Esophagus muscularis mucosa (tissue), 4 donors: ENCODE measurements at places on chromosomes 11 and 22. TPM values are rescaled to one million over a fixed set of nuclear protein-coding genes. Genes with fewer than 3 reads are reported as not detected.

- DNase-seq: no peak
These were observed 617 bp downstream of the TSG101 start for GRCh38 chr11:18526130-18526520.

GRCh38 chr11:131683666-131684065, 313.3 kb downstream of the NTM start:
- DNase-seq: no peak

GRCh38 chr11:17154409-17155159, 53.2 kb downstream of the PIK3C2A start:
- DNase-seq: no peak

DNA sequence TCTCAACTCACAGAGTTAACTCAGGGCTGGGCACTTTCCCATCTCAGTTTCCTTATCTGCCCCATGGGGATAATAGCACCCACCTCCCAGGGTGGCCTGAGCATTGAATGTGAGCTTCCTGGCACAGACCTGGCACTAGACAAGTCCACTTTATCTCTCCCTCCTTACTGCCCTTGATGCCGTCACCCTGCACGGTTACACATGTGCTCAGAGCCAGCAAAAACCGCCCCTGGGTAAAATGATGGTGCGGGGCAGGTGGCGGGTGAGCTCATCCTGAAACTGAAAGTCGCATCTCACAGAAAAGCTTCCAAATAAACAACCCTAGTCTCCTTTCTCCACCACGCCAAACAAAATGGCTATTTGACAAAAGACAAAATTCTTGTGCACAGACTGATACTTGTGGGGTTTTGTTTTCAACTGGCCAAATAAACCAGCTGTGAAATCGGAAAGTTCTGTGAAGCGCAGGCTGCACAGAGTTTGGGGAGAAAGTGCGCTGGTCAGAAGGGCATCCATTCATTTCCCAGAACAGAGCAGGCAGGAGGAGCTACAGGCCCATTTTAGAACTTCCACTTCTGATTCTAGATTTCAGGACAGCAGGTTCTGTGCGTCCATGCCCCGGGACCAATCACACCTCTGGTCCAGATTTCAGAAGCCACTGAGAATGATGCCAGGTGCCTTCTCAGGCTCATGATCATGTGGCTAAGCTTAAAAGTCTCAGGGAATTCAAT, 138.1 kb downstream of the SHANK2 start:
- DNase-seq: no peak

- DNase-seq: no peak
These were observed 34.7 kb downstream of the PDE3B start for GRCh38 chr11:14678350-14678749.

DNA sequence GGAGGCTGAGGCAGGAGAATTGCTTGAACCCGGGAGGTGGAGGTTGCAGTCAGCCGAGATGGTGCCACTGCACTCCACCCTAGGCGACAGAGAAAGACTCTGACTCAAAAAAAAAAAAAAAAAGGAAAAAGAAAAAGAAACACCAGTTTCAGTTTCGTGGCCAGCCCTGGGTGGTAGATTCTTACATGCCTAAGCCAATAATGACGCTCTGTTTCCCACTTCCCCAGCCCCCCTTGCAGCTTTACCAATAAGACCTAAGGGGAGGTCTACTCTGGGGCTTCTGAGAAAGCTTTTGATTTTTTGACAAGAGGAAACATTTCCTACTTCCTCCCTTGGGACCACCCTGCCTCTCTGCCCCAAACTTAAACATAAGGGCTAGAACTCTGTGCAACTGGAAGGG, 30.0 kb upstream of the PTPRJ start:
- no peak for DNase-seq

DNA sequence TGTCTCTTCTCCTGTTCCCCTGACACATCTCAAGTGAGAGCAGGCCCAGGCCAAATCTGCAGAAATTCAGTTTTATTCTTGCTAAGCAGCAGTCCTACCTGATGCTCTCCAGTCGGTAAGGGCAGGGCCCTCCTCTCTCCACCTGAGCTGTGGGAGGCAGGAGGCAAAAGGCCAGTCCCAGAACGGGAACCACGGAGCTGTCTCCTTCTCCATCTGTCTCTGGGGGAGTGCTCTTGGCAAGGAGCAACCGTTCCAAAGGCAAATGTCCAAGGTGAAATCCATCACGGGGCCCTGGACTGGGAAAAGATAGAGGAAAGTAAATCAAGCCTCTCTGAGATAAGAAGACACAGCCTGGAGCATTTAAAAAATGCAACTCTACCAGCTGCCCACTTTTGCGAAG, 65.2 kb upstream of the CDON start:
- no peak for DNase-seq

DNA sequence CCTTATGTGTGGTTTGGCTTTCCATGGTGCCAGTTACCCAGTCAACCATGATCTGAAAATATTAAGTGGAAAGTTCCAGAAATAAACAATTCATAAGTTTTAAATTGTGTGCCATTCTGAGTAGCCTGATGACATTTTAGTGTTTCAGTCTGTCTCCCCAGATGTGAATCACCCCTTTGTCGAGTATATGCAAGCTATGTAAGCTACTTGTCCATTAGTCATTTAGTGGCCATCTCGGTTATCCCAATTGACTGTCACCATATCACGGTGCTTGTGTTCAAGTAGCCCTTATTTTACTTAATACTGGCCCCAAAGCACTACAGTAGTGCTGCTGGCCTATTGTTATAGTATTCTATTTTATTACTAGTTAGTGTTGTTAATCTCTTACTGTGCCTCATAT, 44.9 kb downstream of the ATG16L2 start:
- DNase-seq: no peak

HEPACAM gene
- 1.2 TPM for total RNA-seq

NPAS4 gene
- total RNA-seq: 1.2 TPM

PNPLA5 gene
- not detected for total RNA-seq

- no peak for DNase-seq
These were observed 2.1 kb downstream of the CCDC73 start for GRCh38 chr11:32792111-32792947.

DNA sequence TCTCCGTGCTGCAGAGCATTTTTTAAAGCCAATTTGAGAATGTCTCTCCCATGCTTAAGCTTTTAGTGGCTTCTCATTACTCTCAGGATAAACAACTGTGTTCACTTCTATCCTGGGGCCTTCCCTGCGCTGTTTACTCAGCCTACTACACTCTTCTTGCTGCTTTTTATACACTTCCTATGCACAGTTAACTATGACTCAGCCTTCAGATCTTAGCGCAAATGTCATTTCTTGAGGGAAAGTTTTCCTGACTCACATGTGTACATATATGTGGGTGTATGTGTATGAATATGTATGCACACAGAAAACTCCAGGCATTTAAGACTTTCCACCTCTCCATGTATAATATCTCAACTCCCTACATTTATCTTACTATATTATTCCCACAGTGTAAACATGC, 9.8 kb downstream of the THAP12 start:
- DNase-seq: no peak

DNA sequence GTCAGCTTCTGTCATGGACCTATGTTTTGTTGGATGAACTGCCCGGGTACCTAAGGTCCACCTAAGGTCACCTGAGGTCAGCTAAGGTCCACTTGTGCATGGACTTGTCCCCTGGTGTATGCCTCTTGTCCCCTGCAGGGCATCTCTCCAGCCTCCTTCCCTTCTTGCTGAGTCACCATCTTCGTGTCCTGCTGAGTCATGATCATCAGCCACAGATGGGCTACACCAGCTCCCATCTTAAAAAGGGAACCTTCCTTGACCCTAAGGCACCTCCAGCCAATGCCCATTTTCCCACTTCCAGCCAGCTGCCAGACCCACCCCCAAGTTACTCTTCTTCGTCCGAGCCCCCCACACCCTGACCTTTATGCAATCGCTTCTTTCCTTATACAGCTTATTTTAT, 544.9 kb downstream of the TBC1D22A start:
- DNase-seq: peak; percentile 60

GRCh38 chr11:118592616-118593367, 14.6 kb upstream of the PHLDB1 start:
- no peak for DNase-seq

DNA sequence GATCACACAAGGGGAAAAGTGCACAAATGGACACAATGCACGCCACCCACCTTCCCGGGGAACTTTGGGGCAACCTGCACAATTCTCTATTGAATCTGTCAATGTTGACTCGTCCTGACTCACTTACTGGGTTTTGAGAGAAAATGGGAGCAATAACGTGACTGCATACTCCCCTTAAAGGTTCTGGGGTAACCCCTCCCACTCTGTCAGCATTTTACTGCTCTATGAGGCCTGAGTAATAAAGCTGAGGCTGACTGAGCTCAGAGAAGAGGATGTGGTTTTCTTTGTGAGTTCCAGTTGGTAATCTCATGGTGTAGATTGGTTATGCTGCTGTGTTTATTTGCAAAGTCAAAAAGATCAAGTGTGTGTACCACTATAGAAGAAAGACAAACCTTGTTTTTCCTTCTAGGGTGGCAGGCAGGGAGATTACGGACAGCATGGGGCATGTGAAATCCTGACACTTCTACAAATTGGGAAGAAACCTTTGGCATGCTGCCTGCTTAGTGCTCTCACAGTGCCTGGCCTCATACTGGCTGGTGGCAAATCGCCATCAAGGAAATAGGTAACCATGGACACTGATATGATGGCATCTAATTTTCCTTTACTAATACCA, 16.1 kb upstream of the APOA1 start:
- DNase-seq: no peak

- DNase-seq: no peak
These were observed 757 bp downstream of the SPI1 start for GRCh38 chr11:47377571-47378009.

DNA sequence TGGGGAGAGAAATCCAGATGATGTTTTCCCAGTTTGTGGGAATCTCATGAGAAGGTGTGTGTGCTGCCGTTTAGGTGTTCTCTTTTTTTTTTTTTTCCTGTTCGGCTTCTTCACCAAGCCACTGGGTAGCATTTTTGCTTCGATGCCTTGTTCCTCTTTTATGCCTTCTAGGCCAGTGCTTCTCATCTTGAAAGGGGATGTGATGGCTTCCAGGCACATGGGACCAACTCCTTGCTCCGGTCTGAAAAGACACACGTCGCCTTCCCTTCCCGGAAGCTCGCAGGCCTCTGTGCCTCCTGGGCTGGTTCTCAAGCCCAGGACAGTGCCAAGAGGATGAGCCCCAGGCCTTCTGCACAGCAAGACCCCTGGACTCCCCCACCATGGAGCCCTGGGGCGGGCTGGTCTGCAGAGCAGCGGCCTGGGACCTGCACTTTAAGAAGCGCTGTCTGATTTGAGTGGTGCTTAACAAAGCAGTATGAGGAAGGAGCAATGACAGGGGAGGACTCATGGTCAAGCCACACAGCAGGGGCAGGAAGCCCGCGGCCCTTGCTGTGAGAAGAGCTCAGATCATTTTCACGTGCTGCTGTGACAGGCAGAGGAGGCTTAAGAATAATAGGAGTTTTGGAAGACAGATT, 158.8 kb downstream of the MPPED1 start:
- DNase-seq: peak; percentile 89

CLDN5 gene
- total RNA-seq: 103 TPM

GRCh38 chr11:64900263-64900678, 16.7 kb downstream of the ATG2A start:
- DNase-seq: no peak

DNA sequence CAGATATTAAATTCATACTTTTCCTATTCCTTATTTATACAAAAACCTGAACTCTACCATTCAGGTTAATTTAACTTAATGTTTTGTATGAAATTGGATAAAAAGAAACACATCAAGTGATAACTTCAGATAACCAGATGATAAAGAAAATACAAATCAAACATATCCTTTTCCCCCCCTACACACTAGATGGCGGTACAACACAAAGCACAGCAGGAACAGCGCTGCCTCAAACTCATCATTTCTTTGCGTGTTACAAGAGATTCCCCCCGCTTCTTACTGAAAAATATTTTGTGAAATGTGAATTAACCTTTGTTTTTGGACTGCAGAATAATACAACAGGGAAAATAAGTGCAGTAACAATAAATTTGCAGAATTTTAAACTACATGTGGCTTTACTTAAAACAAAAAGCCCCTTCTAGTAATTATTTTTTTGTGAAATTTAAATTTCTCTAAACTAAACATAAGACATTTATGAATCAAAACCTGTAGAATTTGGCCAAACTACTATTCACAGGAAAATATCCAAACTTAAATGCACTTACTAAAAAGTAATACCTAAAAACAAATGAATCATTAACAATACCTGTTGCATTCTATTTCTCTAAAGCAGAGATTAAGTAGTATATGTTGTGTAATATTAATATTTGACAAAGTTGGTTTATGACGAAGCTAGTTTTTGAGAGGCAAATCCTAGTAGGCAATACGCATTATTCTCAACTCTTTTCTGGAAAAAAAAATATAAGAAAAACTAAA, 74.4 kb downstream of the ARHGAP32 start:
- no peak for DNase-seq

GRCh38 chr11:86134580-86135318, 65.9 kb upstream of the PICALM start:
- DNase-seq: no peak

SELENOO gene
- total RNA-seq: 22.5 TPM
